ENCODE measurements at places on chromosomes 4 and X.

DNA sequence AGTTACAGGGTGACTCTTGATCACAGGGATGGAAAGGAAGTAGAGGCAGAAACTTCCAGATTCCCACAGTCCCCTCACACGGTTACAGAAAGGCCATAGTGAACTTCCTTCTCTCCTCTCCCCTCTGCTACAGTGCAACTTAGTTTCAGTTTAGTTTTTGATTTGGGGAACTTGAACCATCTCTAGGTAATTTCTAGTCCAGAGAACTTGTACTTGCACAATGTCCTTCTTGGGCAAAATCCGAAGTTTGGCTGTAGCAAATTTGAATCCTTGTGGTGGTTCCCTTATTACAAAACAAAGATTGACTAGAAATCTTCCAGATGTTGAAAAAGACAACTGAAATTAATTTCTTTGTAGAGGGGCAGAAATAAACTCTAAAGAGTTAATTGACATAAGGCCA is 1.2 kb upstream of the BLTP1 start:
- DNase-seq: no peak

DNA sequence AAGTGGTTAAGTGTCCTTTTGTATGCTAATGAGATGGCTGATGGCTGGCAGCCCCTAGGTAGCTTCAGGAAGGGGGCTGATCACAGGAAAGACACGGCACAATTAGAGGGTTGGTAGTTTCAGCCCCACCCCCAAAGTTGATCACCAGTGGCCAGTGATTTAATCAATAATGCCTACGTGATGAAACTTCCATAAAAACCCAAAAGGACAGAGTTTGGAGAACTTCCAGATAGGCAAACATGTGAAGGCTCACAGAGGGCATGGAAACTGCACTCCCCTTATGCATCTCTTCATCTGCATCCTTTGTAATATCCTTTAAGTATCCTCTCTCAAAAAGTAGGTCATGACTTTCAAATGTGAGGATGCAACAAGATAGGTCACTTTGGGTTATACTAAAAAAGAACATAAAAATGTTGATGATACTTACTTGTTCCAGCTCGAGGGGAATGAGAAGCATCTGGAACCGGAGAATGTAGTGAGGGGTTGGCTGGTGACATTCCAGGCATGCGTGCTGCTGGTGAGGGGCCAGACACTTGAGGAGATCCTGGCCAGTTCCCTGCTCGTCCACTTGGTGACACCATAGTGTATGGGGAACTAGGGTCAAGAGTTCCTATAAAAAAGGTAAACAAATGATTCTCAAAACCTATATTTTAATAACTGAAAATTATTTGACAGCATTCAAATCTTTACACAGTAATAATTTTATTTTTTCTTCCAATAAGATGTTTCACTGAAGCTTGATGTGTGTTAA is 16.7 kb upstream of the CXorf38 start:
- DNase-seq: no peak

DNA sequence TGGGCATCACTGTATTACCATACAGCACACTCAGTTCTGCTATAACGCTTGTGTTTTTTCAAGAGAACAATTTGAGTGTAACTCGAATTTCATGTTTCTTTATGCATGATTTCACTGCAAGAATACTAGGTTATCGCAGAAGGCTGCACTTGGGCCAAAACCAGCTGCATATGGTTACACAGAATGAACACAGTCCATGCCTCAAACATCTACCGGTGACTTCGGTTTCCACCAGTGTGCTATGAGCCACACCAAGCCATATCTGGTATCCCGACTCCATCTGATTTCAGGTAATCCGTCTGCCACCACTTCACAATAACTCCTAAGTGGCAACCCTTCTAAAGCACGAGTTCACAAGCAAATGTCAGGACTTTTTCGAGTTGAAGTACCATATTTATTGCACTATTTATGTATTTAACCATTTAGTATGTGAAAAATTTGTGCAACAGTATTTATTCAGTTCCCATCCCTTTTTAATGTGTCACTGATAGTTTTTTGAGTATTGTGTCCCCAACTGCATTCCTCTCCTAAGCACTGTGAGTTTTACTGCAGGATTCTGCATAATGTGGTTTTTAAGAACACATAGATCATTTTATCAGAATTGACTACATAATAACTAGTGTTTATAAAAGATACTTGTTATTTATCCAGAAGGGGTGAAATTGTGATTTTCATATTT is 111.8 kb downstream of the APBB2 start:
- no peak for DNase-seq

GRCh38 chrX:51614353-51615012 is 4.2 kb downstream of the CENPVL3 start:
- DNase-seq: peak; percentile 11

- DNase-seq: no peak
Measured at GRCh38 chr4:108087293-108087967, 81.3 kb downstream of the LEF1 start.

GRCh38 chr4:1821679-1822567 is 28.8 kb downstream of the FGFR3 start:
- no peak for DNase-seq

DNA sequence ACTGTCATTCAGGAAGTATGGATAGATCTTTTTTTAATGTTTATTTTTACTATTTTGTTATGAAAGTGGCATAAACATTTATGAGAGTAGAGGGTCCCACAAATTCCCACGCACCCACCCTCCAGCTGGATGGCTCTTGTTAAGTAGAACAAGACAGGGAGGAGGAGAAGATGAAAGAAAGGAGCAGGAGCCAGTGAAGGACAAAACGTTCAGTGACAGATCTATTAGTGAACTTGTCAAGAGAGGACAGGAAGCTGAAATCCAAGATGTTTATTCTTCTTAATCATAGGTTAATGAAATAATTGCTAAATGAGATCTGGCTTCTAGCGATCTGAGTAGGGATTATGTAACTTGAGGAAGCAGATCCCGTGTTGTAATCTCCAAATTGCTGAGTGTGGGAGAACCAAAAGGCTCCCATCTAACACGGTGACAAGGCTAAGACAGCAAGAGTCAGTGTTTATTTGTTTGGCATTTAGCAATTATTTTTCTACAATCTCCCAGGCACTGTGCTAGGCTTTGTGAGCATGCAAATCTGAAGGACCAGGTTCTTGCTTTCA is 162.5 kb downstream of the SHROOM3 start:
- DNase-seq: no peak

GRCh38 chr4:111572470-111572869 is 572.8 kb upstream of the FAM241A start:
- DNase-seq: no peak

DNA sequence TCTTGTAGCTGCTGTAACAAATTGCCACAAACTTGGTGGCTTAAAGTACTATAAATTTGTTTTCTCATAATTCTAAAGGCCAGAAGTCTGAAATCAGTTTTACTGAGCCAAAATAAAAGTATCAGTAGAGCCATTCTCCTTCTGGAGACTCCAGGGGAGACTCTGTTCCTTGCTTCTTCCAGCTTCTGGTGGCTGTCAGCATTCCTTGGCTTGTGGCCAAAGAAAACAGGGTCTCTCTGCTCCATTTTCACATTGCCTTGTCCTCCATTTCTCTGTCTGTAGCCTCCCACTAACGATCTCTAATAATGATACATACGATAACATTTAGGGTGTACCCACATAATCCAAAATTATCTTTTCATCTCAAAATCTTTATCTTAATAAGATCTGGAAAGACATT is 200.4 kb downstream of the MAB21L2 start:
- no peak for DNase-seq

DNA sequence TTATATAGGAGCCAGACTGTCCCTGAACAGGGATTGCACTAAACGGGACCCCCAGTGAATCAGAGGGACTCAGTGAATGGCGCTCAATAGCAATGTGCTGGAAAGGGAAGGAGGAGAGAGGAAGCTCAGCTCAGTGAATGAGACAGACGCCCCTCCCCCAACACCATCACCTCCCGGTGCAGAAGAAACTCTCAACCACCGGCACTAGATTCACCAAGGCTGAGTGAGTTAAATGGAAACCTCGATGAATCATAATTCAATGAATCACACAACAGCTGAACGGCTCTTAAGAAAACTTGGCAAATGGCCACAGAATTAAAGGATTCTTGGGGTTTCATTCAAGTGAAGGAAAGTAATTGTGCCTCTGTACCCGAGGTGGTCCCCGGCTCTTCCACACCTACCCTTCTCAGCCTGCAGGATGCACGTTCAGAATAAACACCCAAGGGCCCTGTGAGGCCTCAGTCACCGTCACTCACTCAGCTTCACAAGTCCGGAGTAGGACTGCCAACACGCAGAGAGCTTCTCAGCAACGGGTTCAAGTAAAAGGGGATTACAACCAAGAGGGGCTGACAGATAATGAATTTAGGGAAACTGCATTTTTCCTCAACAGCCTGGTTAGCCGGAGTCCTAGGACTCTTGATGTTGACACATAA is 29.3 kb downstream of the CRMP1 start:
- DNase-seq: peak; percentile 71

GRCh38 chr4:89904524-89904923 is 9.9 kb downstream of the MMRN1 start:
- no peak for DNase-seq

DNA sequence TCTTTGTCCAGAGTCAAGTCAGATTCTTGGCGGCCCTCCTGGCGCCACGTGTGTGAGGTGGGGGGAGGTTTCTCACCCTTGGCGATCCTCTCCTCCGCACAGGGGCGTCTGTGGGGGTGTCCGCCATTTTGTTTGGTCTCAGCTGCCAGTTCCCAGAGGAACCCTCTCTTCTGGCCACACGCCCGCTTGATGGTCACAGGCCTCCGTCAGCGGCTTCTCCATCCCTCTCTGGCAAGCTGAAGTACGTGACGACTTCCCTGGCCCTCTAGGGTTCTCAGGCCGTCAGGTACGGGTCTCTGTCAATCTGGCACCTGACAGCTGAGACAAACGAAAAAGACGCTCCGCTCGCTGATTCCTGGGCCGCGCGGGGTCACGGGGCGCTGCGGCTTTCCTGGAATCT is 272.6 kb downstream of the TRIML1 start:
- DNase-seq: no peak

DNA sequence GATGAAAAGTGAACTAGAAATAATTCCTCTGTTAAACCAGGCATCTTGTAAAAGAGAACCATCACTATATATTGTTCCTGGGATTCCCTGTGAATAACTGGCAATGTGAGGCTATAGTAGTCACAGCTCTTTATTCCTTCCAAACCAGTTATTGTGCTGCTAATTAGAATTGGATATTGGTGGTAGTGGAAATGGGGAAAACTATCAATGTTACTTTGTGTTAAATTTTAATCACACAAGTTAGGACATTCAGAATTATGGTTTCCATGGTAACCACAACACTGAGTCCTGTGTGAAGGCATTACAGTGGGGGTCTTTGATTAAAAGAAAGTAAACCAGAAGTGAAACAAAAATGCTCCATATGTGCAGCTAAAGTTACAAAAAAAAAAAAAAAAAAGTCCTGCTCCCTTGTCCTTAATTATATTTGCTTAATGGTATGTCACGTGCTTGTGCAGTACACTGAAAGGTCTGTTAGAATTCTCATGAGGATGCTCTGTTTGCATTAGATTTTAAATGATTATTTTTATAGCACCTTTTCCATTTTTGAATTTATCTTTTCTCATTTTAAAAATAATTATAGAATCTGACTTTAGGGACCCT is 200.4 kb downstream of the ADGRL3 start:
- no peak for DNase-seq

- no peak for DNase-seq
Measured at GRCh38 chrX:36334572-36334971, 415.0 kb downstream of the CFAP47 start.

GRCh38 chr4:155371432-155372043 is 5.2 kb downstream of the MAP9 start:
- no peak for DNase-seq

All from AG09309 (cell line).